ENCODE measurements at places on chromosomes 6 and 20.

DNA sequence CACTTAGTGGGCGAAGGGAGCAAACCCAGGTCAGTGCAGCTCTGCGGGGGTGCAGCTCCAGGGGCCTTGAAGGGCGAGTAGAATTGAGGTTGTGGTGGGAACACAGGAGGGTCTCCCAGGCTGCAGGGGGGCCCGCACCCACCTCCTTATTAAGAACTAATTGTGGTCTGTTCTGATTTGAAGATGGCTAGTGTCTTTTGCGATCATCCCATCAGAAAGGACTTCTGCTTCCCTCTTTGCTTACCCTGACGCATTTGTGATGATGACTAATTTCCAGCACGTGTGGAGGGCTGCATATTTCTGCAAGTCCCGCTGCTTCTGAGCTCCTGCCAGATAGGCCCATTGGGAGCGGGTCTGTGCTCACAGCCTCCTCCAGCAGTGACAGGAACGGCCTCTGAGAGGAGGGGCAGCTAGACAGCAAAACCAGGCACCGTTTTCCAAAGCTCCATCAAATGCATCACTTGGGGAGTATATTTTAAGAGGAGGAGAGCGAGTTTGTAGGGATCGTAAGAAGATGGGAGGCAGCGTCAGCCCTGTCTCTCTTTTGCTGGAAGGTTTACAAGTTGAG is 268.9 kb downstream of the CDH4 start:
- DNase-seq = no peak

DNA sequence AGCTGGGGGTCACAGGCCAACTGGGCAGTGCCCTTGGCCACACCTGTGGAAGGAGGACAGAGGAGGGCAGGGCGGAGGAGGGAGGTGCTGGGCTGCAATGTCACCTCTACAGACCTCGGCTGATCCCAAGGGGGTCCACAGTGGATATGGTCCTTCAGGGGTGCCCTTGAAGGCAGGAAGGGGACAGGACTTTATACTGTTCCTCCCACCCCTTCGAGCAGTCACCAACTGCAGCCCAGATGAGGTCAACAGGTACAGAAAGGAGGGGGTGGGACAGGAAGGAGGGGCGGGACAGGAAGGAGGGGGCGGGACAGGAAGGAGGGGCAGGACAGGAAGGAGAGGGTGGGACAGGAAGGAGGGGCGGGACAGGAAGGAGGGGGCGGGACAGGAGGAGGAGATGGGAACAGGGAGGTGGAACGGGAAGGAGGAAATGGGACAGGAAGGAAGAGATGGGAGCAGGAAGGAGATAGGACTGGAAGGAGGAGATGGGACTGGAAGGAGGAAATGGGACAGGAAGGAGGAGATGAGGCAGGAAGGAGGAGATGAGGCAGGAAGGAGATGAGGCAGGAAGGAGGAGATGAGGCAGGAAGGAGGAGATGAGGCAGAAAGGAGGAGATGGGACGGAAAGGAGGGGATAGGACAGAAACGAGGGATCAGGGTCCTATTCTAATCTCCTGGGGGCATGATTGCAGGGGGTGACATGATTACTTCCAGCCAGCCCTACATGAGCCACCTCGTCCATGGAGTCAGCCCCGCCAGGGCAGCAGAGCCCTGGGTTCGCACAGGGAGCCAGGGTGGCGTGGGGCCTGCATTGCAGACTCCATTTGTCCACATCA is 19.4 kb upstream of the MRGBP start:
- peak; percentile 73 for DNase-seq

DNA sequence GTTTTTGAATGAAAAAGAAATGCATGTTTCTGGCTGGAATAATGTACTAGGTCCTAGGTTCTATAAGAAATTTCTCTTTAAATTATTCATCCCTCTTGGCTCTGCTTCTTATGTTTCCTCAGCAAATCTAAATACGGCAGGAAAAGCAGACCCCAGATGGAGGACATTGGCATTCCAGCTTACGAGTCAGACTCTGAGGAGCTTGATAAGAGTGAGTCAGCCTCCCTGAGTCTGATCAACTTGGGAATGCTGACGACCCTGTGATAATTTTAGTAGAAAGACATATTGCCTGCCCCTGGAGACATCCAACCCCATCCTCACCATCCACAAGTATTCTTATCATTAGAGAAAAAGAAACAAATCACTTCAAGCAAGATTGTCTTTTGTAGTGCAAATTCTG is 509.7 kb upstream of the MARCKS start:
- no peak for DNase-seq

DNA sequence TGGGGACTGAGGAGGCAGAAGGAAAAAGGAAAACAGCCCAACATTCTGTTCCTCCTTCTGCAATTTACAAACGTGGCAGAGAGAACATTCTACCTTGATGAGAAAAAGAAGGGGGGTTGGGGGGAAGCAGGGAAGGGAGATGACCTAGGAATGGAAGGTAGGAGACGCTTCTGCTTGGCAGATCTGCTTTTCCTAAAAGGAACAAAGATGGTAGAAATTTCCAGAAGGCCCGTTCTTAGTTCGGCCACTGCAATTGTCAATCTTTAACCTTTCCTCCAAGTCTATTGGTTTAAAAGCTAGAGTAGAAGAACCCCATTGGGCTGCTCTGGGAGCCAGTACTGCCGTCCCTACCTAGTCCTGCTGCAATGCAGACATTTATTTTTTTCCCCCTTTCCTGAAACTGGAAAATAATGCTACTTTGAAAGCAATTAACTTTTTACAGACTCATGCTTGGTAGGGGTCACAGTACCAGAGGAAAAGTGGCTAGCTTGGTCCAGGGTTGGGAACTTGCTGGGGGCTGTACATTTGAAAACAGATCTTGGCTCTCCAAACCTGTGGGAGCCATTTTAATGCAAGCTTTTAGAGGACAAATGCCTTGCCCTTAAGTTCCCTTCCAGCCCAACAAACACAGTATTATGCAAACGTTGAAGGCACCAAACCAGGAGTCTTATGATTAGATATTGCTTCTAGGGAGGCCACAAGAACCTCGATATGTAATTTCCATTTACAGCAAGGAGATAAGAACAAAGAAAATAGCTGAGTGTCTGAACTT is 2.6 kb downstream of the ZMYND8 start:
- DNase-seq = no peak

- DNase-seq = no peak
Observed at GRCh38 chr6:81606965-81607381, 145.5 kb downstream of the TENT5A start.

GRCh38 chr20:646107-646867 is 6.7 kb downstream of the SRXN1 start:
- DNase-seq = no peak

GRCh38 chr6:144816936-144817335 is 531.8 kb downstream of the UTRN start:
- DNase-seq = no peak

DNA sequence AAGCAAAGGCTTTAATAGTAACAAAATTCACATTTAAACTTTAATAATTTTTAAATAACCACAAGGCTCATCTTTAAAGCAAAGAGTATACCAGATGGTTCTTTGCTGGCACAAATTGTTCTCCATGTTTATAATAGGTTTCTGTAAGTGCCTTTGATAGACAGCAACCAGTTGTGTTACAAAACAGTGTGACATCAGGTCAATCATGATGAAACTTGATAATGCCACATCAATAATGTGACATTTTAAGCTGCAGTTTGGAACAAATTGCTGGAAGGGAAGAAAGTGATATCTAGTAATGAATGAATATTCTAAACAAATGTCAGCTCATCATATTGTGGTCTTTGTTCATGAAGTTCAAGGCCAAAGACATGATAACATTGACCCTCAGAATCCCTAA is 87.5 kb upstream of the MEI4 start:
- DNase-seq = no peak
